ENCODE measurements at places on chromosomes 7 and 10. TPM values are rescaled to one million over a fixed set of nuclear protein-coding genes. Genes with fewer than 3 reads are reported as not detected.

DNA sequence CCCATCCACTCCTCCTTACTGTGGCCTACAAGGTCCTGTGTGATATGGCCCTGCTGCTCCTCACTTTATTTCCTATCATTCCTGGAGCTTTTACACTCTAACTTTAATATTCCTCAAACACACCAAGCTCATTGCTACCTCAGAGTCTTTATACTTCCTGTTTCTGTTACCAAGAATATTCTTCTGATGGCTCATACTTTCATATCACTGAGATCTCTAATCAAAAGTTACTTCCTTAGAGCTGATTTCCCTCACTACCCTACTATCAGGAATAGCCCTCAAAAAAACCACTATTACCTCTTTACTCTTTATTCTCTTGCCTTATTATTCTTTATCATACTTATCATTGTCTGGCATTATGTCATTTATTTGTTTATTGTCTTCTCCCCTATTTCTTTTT is 5.8 kb upstream of the PPP3CB start:
- peak; percentile 70 for ATAC-seq

HTR7 gene
- total RNA-seq: 0.16 TPM

- ATAC-seq: no peak
Measured at GRCh38 chr7:47622946-47623640, 41.2 kb upstream of the TNS3 start.

GTF2IRD1 gene
- 2.2 TPM for total RNA-seq

DNA sequence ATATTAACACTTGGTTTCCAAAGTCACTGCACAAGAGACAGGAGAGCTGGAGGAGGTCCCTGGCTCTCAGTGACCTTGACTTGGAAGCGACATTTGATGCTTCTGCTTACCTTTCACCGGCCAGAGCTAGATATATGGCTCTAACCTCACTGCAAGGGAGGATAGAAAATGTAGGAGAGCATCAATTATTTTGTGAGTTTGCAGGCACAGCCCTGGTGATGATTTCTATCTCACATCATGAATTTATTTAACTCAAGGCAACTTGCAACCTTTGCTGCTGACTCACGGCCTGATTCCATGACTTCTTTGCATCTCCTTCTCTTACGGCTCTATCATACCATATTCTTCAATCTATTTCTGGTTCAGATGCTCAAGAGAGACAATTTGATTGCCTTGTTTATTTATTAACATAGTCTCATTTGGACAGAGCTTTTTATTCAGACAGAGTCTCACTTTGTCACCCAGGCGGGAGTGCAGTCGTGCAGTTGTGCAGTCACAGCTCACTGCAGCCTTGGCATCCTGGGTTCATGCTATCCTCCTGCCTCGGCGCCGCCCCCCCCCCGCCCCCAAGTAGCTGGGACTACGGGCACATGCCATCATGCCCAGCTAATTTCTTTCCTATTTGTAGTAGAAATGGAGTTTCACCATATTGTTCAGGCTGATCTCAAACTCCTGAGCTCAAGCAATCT is 196.0 kb downstream of the REEP3 start:
- ATAC-seq: no peak

PKD1L1 gene
- 0.61 TPM for total RNA-seq

FKBP14 gene
- 6.4 TPM for total RNA-seq

GRCh38 chr7:68244389-68244788 is 1247.8 kb downstream of the TYW1 start:
- ATAC-seq: no peak

DNA sequence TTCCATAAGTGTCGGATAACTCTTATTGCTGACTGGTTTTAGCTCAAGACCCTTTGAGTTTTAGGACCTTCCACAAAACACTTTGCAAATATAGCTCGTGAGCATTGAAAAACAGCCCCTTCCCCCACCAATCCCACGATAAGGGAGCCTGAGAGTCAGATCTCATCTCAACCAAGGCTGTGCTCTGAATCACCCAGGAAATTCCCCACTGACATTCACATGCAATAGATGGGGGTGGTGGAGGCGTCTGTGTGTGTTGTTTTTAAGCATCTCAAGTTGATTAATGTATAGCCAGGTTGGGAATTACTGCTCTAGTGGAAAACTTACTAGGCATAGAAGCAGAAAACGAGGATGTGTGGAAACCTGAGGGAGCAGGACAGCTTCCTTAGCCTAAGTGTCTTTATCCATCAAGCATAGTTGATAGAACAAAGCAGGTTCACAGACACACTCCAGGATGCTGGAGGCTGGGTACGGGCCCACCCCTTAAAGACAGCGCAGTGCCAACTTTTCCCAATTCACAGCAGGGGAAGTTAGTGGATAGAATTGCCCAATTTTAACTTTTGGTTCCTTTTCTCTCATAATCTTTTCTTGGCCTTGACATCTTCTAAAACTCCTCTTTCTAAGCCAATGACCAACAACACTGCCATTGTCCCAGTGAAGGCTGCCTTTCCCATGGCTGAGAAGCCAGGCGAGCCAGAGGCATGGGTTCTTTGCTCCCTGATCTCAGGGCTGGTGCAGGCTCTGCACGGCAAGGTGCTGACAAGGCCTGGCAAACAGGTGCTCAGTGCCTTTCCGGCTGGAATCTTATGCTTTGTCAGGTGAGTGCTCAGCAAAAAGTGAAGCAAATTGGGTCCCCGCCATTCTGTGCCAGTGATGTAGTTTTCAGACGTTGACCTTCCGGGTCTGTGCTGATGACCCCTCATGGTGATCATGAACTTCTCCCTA is 98.5 kb upstream of the INSIG1 start:
- peak; percentile 94 for ATAC-seq

- ATAC-seq: no peak
Measured at GRCh38 chr7:116219288-116219687, 8.9 kb downstream of the TES start.

DNA sequence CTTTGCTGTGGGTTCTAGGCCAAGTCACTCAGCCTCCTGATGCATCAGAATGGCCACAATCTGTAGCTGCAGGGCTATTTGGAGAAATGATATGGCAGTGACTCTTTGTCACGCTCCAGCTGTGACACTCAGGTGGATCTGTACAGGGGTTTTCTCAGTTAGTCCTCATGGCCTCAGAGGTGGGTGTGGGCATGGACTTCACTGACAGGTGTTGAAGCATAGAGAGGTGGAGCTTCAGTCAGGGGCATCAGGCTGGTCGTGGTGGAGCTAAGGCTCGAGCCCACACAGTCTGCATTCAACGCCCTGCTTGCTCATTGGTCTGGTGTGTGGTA is 21.2 kb downstream of the PALD1 start:
- ATAC-seq: no peak

PGAM2 gene
- total RNA-seq: not detected

DNA sequence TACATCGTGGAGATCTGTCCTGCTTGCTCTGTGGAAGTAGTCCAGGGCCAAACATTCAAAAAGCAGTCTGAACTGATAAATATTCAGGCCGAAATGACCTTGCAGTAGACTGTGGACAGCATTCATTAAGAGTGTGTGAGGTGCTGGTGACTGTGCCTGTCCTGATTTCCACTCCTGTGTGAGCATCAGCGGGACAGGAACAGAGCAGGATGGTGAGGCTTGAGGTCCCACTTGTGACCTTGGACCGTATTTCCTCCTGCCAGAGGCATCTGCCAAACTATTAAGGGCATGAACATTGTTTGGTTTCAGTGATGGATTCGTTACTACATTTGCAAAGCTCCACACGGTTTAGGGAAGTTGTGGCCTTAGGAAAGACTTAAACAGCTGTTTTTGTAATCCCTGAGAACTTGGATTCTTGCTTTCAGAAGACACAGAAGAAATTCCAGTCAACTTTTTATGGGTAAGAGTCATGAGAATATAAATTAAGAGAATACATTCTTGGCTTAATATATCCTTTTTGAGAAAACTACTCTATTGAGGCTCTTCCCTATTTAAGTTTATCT is 32.8 kb downstream of the CCNY start:
- ATAC-seq: no peak

- ATAC-seq: peak; percentile 68
Measured at GRCh38 chr10:43304687-43305333, 37.9 kb upstream of the RASGEF1A start.

GRCh38 chr7:959271-959670 is 4.8 kb upstream of the ADAP1 start:
- ATAC-seq: no peak

TRIM50 gene
- not detected for total RNA-seq

DNA sequence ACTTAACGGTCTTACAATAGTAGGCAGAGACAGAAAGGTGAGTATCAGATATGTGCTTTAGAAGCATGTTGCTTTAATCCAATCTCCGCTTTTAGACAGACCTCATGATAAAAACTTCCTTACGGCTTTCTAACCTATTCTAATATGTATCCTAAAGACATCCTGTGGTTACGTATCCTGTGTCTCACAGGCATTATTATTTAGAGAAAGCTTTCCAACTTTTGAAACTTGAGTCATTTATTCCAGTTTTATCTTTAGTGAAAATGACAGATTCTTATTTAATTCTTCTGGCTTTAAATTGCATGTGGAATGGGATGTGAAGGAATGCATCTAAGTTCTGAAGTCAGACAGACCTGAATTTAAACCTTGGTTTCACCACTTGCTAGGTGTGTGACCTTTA is 118.9 kb downstream of the OTUD1 start:
- no peak for ATAC-seq

DNA sequence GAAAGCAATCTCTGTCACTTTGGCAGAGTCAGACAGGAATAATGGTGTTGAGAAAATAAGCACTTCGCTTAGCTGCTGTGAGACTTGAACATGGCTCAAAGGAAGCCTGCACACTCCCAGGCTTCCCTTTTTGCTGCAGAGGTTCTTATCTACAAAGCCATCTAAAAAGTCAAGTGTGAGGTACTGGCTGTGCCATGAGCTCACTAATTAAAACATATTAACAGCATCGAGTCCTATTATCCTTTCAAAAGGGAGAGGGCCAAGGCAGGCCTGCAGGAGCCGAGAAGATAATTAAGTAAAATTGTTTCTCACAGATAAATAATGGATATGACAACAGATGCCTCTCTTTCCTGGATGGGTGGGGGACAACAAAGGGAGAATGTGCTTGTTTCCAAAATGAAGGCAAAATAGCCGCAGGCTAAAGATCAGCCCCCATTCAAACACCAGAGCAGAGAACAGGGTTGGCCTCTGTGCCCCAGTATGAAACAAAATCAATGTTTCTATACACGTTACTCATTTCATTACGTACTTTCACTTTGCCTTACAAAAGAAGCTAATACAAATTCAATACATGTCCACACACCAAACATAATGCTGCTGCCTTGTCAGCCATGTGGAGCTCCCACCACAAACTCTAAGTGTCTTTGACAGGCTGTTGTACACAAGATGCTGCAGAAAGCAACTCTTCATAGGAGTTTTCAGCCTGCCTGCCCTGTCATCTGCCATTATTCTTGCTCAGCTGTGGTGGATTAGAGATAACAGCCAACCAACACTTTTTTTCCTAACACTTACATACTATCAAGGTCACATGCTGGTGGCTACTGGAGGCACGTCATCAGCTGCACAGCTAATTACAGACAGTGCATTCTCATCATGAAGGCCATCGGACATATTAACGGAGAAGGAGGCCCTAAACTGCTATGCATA is 55.3 kb downstream of the ELAPOR2 start:
- no peak for ATAC-seq

DNA sequence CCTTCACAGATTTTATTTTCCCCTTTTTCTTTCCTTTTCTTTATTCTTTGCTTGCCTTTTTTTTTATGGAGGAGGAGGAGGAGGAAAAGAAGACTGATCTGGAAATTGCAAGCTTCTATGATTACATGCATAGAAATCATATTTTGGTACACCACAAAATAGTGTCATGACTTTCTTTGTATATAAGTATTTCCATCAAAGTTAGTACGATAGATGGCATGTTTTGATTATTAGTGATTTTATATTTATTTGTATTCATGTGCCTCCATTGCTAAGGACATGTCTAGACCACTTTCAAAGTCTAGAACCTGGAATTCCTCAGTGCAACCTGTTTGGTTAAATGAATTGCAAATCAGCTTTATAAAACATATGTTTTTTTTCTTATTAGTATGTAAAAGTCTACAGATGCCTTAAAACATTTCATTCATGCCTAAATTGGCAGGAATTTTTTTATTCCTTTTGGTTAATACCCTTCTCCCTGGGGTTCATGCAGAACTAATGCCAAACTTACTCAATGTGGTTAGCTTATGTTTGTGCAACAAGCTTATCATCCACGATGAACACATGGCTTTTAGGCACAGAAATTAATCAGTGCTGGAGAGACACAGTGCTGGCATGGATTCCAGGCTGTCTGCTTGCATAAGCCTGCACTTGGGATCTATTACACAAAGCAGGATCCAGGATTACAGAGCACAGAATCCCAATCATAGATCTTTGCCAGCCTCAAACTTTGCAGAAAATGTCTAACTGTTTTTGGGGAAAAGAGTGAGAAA is 213.1 kb downstream of the CHRM2 start:
- ATAC-seq: no peak

CYP2W1 gene
- total RNA-seq: not detected

ADRA2A gene
- not detected for total RNA-seq

ZNF800 gene
- total RNA-seq: 34.8 TPM

GRCh38 chr7:110442381-110442837 is 648.5 kb upstream of the LRRN3 start:
- peak; percentile 23 for ATAC-seq

- no peak for ATAC-seq
Measured at GRCh38 chr10:54745436-54745835, 55.6 kb downstream of the PCDH15 start.

CLEC5A gene
- total RNA-seq: not detected

DNA sequence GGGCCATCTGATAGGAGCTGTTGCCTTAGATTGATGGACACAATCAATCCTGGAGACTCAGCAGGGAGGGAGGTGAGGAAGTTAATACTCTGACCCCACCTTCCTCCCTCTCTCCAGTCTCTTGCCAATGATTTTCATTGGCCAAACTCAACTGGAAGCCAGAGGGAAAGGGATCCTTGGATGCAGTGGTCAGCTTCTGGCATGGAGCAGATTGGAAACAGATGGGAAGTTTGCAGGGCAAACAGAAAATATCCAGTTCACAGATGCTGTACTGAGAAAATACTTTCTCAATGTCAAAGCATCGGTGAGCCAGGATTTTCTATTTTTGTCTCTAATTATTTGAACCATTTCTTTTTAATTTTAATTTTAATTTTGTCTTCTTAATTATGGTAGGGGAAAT is 170.8 kb downstream of the BBS9 start:
- no peak for ATAC-seq

MYL10 gene
- total RNA-seq: not detected

FGFR2 gene
- not detected for total RNA-seq

- no peak for ATAC-seq
Measured at GRCh38 chr10:32205670-32206069, 141.3 kb downstream of the EPC1 start.

GRCh38 chr10:122127943-122128342 is 139.0 kb downstream of the TACC2 start:
- no peak for ATAC-seq

DNA sequence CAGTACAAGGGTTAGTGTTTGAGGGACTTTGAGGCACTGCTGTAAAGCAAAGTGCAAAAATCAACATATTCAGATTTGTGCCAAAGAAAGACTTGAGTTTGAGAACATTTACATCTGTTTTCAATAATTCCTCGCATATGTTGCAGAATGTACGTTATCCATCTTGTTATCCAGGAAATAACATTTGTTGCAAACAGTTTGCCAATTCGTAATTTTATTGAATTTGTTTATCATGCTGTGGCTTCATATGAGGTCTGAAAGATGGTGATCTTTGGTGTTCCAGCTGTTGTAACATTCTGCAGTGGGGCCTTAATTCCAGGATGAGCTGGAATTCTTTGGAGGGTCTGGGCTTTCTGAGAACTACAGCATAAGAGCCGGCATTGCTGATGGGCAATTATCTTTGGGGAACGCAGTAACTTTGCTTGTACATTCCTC is 396.2 kb downstream of the LRMDA start:
- no peak for ATAC-seq

HERC4 gene
- 102 TPM for total RNA-seq
